ENCODE measurements at places on chromosomes 1 and 21.

DNA sequence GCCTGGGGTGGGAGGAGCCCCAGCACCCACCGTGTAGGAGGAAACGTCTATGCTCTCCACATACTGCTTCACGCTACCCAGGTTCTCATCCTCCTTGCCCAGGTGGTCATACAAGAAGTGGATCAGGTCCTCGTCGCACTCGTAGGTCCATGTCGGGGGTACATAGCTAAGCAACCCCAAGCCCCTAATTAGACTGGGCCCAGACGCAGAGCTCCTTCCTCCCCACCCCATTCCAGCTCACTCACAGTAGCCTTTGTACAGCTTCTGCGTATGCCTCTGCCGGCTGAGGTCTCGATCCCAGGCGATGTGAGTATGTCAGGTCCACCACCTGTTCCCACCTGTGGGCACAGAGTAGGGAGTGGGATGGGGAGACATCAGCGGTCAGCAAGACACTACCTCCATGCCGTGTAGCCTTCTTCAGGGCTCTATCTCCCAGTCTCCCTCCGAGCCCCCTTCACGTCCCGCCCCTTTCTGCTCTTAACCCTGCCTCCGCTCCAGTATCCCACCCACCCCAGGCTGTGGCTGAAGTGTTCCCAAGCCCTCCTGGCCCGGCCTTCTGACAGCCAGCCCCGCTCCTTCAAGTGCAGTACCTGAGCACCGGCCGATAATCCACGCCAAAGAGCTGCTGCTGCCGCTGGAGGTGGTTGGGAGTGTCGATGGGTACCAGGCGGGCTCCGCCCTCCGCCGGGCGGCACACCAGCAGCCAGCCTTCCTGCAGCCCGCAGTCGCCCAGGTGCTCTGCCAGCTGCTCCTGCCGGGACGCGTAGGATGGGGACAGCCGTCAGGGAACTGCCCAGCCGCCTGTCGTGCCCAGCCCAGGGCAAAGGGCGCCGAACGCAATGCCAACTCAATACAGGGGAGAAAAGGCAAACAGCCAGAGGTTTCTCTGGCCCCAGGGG is 919 bp downstream of the HECTD3 start:
- no peak for DNase-seq

- DNase-seq: no peak
Observed at GRCh38 chr1:154742606-154743005, 127.5 kb downstream of the KCNN3 start.

DNA sequence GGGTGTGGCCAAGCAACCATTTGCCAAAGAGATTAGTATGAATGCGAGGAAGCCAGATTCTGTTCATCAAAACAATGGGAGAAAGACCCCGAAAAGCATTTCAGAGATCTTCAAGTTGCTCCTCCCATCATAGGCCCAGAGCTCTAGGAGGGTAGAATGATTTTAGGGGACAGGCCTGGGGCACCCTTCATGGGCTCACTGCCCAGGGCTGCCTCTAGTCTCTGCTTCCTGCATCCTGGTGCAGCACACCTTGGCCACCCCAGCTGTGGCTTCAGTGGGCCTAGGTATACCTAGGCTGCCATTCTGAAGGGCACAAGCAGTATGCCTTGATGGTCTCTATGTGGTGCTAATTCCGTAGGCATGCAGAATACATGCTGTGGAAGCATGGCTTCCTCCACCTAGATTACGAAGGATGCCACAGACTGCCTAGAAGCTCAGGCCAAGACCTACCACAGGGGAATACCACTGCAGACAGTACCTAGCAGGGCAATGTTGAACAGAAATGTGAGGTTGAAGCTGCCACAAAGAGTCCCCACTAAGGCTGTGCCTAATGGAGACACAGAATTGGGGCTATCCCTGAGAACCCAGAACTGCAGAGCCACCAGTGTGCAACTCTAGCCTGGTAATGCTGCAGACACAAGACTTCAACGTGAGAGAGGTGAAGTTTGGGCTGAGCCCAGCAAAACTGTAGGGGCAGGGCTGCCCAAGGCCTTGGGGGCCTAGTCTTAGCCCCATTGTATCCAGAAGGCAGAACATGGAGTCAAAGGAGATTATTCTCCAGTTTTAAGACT is 158.8 kb downstream of the CLIC6 start:
- DNase-seq: no peak

GRCh38 chr1:52576074-52576473 is 23.2 kb upstream of the TUT4 start:
- DNase-seq: no peak

- peak; percentile 22 for DNase-seq
Observed at GRCh38 chr1:17335821-17336710, 28.1 kb downstream of the PADI4 start.

- DNase-seq: no peak
Observed at GRCh38 chr1:102655034-102655433, 453.3 kb downstream of the COL11A1 start.

DNA sequence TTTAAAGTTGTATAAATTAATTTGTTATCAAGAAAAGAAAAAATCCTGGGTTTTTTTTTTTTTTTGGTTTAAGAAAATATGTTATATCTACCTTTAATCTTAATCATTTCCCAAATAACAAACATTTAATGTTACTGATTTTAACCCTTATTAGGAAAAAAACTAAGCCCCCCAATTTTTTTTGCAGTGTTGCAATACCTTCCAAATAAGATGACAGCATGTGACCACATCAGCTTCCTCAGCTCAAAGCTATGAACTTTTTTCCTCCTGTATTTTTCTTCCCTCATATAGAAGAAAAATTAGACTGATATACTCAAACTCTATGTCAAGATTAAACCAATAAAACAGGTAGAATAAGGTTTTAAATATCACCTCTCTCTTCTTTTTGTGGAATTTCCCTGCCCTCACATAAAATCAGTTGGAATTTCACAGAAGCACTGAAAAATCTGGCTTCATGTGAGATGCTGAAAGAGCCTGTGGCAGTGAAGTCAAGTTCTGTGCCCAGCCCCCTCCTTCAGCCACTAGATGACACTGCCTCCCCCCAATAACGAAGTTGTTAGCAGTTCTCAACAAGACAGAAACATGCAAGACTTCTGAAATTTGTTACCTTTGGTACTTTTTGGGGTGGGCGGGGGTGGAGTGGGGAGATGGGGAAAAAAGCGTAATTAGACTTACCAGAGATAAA is 9.6 kb upstream of the SMYD2 start:
- no peak for DNase-seq

- no peak for DNase-seq
Observed at GRCh38 chr1:72432645-72433267, 150.4 kb upstream of the NEGR1 start.

GRCh38 chr1:171310661-171311087 is 3.3 kb upstream of the FMO4 start:
- DNase-seq: no peak

DNA sequence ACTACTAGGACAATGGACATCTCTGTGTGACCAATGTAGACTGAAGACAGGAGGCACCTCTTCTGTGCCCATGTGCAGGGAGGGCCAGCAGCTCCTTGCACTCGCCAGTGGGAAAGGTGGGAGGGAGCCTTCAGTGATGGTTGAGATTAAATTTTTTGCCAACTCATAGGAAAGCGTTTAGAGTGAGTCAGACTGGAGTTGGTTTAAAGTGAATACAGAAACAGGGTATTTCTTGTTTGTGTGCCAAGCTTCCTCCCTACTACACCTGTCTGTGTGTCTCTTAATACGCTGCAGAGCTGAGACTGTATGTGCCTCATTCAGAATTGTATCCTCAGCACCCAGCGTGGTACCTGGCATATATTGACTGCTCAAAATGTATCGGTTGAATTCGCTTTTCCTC is 13.5 kb upstream of the COL16A1 start:
- no peak for DNase-seq

DNA sequence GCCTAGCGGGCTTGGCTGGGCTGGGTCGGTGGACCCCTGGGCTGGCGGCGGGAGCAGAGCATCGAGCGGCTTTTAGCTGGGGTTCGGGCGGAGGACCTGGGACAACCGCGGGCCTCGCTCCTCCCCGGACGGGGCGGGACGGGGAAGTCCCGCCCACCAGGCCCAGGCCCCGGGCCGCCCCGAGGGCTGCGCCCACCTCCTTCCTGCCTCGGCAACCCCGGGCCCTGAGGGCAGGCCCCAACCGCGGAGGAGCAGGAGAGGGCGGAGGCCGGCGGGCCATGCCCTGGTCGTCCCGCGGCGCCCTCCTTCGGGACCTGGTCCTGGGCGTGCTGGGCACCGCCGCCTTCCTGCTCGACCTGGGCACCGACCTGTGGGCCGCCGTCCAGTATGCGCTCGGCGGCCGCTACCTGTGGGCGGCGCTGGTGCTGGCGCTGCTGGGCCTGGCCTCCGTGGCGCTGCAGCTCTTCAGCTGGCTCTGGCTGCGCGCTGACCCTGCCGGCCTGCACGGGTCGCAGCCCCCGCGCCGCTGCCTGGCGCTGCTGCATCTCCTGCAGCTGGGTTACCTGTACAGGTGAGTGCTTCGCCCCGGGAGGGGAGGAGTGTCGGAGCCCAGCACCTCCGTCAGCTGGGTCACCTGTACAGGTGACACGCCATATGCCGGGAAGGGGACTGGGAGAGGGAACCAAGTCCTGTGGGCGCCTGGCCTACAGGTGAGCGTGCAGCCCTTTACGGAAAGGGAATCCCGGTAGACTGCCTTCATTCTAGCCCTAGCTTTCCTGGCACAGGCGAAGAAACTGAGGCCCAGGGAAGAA is at the start of gene XKR8:
TSS of gene XKR8 (plus strand) at position 182 of the 812 bp plus-strand sequence. CDS start at position 279, 97 bp downstream.
- DNase-seq: peak; percentile 72

DNA sequence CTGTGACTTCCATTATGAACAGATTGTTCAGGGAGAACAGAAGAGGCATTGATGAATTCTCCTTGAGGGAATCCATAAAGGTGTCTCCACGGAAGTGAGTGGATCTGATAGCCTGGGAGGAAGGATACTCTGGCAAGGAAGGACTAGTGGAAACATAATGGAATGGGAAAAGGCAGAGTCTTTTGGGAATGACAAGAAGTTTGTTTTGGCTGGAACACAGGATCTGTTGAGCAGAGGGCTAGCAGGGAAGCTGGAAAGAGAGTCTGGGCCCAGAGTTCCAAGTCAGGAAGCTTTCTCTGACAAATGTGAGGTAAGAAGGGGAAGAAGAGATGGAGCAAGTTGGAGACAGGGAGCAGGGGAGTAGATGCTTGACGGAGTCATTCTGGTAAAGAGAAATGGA is 8.1 kb downstream of the ADAMTS5 start:
- no peak for DNase-seq

DNA sequence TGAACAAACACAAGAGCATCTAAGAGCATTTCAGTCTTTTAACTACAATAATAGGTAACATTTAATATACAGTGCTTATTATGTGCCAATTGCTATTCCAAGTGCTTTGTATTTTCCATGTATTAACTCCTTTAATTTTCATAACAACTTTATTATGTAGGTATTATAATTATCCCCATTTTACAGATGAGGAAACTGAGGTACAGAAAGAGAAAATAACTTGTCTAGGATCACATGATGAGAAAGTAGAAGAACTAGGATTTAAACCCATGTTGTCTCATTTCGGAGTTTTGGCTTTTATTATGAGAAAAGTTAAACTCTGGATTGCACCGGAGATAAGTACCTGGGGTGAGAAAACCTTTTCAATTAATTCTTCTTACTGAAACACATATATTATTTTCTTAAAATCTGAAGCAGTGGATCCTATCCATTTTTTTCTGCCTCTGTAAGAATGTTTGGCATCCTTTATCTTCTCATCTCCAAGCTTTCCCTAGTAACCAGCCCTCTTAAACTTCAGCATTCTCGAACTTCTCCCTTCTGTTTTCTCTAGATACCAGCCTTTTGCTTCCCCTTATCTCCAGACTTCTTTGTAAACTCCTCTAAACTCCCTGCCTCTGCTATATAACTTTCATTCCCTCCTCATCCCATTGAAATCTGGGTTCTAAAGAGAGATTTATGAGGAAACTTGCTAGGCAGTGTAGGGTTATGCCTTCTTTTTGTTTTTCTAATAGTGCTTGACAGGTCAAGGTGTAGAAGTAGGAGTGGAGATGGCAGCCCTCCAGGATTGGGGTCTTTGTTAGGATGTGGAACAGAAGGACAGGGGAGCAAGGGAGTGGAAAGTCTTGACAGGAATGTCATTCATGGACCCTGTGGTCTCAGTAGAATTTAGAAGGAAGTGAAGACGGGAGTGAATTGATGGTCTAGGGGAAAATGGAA is 28.3 kb downstream of the POU2F1 start:
- DNase-seq: no peak

DNA sequence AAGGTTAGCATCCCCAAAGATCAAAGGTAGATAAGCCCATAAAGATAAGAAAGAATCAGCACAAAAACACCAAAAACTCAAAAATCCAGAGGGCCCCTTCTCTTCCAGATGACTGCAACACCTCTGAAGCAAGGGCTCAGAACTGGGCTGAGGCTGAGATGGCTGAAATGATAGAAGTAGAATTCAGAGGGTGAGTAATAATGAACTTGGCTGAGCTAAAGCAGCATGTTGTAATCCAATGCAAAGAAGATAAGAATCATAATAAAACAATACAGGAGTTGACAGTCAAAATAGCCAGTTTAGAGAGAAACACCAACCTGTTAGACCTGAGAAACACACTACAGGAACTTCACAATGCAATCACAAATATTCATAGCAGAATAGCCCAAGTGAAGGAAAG is 406.9 kb upstream of the CXADR start:
- DNase-seq: no peak

- DNase-seq: no peak
Observed at GRCh38 chr1:9753121-9753531, 70.6 kb downstream of the CLSTN1 start.

- no peak for DNase-seq
Observed at GRCh38 chr1:206666031-206666561, 18.6 kb upstream of the MAPKAPK2 start.

DNA sequence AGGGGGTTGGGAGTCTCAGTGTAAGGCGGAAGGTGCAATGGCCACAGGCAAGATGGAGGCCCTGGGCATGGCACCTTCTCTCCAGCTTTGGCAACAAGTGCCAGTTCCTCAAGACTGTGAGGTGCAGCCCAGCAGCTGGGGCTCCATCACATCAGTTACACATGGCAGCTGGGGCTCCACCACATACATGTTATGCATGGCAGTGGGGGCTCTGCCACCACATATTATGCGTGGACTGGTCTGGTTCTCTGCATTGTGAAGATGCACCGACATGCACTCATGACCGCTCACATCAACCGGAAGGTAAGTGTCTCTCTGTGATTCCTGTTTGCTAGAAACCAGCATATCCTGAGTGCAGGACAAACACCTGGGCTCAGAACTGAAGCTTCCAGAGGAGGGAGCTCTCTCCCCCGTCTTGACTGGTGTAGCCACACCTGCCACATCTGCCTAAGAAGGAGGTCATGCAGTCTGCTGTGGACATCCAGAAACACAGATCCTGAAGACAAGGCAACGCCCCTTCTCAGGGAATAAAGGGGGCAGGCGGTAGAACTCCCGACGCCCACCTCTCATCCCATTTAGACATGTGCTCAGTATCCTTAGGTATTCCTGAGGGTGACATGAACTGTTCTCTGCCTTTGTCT is 104.1 kb upstream of the TMPRSS2 start:
- DNase-seq: no peak

All from activated CD4-positive, alpha-beta T cell treated with anti-CD3 and anti-CD28 coated beads for 1 hour (primary cell).